Naive thymus-derived CD8-positive, alpha-beta T cell (primary cell): ENCODE measurements at places on chromosomes 4 and X. TPM values are rescaled to one million over a fixed set of nuclear protein-coding genes. Genes with fewer than 3 reads are reported as not detected.
A peak's percentile ranks its signal among the peaks of the same experiment; 100 is the strongest.

- H3K27me3 ChIP-seq, result no peaks in the 10 kb centered on the region
- DNase-seq, result no peak
- no peak overlapping the region for H3K4me3 ChIP-seq
- no peak overlapping the region for H3K27ac ChIP-seq
- H3K4me1 ChIP-seq, result no peaks in the 10 kb centered on the region
Measured at GRCh38 chr4:162350331-162350730, 186.5 kb upstream of the FSTL5 start.

- no peaks in the 10 kb centered on the region for H3K36me3 ChIP-seq
- H3K4me3 ChIP-seq, result no peak overlapping the region
- H3K27me3 ChIP-seq, result peaks cover 5% of the 10 kb centered on the region
Measured at GRCh38 chr4:172995161-172995560, 173.4 kb upstream of the GALNT7 start.

GRCh38 chr4:78599931-78600375, 48.4 kb downstream of the ANXA3 start:
- DNase-seq, result no peak
- H3K27ac ChIP-seq, result no peak overlapping the region
- H3K4me1 ChIP-seq, result no peaks in the 10 kb centered on the region
- no peaks in the 10 kb centered on the region for H3K36me3 ChIP-seq
- H3K4me3 ChIP-seq, result no peak overlapping the region
- H3K27me3 ChIP-seq, result no peaks in the 10 kb centered on the region

GRCh38 chr4:71978210-71978835, 53.5 kb upstream of the NPFFR2 start:
- H3K27me3 ChIP-seq, result no peaks in the 10 kb centered on the region
- no peak overlapping the region for H3K27ac ChIP-seq
- H3K4me3 ChIP-seq, result no peak overlapping the region

DNA sequence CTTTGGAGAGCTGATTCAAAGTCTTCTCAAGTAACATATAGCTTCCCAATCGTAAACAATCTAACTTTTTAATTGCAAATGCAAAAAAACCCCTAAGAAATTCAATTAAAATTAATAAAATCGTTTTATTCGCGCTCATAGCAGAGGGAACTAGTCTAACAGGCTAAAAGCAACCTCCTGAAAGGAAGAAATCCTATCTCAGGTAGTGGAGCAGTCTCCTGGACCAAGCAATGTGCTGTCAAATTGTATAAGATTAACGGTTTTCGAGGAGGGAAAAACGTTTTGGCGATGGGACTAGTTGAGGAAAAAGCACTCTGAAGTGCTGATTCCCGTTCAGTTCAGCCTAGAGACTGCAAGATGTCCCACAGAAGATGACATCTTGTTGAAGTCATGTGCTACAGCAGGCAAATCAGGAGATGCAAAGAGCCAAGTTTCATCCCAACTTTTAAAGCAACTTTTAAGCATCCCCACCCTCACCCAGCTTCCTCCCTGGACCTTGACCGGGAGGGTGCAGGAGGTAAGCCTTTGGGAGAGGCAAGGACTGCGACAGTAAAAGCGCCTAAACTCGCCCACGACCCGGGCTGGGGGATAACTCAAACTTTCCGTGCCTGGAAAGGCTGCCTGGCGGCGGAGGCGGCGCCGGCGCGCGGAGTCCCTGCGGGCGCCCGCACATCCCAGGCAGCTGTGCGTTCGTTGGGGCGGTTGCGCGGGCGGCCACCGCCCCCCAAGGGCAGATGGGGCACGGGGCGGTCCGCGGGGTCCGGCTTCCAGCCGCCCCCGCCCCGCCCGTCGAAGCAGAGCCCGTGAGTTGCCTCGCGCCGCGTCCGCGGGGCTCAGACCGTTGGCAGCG, 784 bp downstream of the MAP7D3 start:
- peak overlapping the region; percentile 43 for H3K27ac ChIP-seq
- peak overlapping the region; percentile 83 for H3K4me3 ChIP-seq
- H3K27me3 ChIP-seq, result no peaks in the 10 kb centered on the region
- no peaks in the 10 kb centered on the region for H3K36me3 ChIP-seq
- peaks cover 8% of the 10 kb centered on the region for H3K4me1 ChIP-seq
- DNase-seq, result peak; percentile 14

The TMEM150C gene
- not detected for total RNA-seq

The STBD1 gene
- total RNA-seq, result 0.38 TPM
